ENCODE measurements at places on chromosomes 5 and 9.

DNA sequence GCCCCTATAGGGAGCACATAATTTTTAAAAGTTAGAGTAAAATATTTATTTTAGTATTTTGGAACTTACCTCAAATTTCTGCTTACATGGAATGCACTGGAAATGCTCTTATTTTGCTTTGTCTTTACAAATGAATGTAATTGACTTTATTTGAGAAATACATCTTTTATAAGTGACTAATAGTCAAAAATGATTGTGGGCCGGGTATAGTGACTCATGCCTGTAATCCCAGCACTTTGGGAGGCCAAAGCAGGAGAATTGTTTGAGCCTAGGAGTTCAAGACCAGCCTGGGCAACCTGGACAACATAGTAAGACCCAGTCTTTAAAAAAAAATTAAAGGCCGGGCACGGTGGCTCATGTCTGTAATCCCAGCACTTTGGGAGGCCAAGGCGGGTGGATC is 5.8 kb downstream of the HMGCR start:
- no peak for DNase-seq

DNA sequence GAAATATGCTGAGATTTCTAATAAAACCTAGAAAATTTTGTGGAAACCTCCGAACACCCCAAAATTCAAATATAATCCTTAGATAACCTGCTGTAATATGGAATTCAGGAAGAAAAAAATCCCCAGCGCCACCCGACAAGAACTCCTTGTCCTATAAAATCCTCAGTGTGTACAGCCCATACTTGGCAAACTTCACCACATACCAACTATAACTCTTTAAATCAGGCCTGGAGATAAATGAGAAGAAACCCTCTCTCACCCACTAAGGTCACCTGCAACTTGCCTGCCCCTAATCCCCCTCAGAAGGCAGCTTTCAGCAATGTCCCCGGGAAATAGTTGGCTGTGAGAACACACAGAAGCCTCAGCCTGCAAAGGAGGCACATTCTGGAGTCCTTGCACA is 90.5 kb downstream of the SH3TC2 start:
- no peak for DNase-seq

DNA sequence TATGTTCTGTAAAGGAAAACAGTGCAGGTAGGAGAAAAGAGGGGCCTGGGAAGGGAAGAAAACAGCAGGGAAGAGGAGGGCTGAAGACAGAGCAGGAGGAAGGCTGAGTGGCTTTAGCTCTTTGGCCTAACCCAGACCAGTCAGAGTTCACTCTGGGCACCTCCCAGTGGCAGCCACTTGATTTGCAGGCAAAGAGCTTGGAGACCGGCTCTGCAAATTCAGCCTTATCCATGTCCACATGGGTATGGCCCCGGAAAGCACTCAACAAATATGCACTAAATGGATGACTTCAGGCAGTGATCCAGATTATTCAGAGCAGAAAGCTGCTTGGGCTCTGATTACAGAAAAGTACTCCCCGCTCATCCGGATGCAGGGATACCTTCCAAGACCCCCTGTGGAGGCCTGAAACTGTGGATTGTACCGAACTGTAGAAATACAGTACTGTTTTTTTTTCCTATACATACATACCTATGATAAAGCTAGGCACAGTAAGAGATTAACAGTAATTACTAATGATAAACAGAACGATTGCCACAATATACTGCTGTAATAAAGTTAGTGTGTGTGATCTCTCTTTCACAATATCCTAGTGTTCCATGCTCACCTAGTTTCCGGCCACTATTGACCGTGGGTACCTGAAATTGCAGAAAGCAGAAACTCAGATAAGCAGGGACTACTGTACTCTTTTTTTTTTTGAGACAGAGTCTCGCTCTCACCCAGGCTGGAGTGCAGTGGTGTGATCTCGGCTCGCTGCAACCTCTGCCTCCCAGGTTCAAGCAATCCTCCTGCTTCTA is 4.6 kb upstream of the RNU6ATAC start:
- peak; percentile 54 for DNase-seq

DNA sequence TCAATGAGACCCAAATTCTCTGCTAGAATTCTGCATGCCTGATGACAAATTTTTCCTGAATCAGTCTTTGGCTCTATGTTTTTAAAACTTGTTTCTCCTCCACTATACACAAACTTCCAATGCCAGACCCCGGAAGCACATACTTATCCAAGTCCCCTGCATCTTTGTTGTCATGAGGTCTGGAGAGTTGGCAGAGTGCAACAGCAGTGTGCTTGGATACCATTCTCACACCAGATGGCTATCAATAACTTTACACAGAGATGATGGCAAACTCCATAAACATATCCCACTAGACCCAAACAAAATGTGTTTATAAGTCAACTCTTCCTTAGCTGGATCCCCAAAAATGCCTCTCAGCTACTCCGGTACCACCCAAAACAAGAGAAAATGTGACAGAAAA is 337.7 kb upstream of the TRPC7 start:
- no peak for DNase-seq

DNA sequence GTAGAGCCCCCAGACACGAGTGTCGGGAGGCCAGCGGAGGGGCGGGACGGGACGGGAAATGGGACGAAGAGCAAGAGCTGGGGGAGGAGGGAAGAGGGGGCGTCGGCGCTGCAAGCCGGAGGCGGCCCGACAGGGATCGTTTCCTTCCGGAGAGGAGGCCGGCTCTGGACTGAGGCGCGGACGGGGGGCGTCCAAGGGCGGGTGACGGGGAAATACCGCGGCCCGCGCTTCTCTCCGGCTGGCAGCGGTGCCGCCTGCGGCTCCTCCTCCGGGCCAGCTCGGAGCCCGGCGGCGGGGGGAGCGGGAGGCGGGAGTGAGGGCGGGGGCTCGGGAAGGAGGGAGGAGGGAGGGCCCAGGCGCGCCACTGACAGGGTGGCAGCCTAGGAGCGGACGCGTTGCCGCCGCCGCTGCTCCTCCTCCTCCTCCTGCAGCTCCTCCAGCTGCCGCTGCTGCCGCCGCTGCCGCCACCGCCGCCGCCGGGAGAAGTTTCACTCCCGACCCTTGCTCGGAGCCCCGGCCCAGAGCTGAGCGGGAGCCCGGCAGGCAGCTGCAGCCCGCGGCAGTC is at the start of gene CHSY3:
CHSY3 (plus strand) TSS at position 364 of the 565 bp plus-strand sequence.
- DNase-seq, result peak; percentile 40

DNA sequence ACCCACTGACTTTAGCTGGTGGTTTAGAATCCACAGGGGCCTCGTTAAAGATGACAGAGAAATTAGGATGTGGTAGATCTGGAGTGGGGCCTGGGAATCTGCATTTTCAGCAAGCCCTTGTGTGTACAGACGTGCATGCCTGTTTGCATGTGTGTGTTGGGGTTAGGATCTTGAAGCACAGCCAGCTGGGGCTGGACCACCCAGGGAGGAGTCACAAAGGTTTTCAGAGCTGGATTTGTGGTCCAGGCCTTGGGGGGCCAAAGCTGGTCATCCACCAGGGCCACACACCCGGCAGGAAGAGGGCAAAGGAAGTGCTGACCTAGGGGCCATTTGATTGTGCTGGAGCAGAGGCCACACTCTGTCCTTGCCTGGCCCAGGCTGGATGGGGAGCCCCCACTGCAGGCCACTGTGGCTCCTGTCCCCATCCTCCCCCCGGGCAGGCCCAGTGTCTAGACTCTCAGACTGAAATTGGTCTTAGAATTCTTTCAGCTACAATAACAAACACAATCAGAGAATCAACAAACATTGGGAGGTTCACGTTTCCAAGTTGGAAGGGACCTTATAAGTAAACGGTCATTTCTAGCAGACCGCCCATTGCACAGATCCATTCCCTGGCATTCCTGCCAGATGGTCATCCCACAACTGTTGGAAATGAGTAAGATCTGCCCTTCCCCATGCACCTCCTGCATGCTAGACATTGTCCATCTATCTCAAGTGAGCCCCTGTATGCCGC is 10.3 kb downstream of the CDX1 start:
- DNase-seq, result no peak

- DNase-seq, result no peak
These were observed 228.8 kb upstream of the ZNF462 start for GRCh38 chr9:106634183-106634582.

DNA sequence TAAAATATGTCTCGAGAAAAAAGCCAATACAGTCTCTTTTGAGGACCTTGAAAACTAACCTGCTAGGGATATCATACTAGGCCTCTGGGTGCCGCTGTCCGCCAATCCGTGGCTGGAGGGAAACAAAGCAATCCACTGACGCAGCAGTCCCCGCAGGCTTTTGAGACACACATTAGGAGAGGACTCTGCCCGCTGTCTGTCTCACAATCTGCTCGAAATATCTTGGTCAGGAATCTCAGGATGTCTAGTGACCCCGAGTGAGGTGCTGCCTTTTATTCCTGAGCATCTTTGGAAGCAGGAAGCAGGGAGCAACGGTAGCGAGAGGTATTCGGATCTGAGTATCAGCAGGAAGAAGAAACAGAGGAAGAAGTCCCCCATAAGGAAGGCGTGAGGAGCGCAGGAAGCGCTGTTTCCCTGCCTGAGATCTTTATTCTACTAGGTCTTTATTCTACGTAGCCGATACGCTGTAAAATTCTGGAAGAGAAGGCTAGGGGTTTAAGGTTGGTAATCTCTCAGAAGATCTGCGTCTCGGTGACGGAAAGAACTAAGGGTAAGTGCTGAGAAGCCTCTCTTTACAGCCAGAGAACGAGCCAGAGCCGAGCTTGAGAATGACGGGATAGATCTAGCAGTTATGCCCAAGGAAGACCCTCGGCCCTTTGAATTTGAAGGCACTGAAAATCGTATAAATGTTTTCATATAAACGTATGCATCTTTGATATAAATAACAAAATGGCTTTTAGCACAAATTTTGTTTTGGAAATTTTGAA is 4.0 kb upstream of the PCDHGA1 start:
- DNase-seq, result no peak

GRCh38 chr9:79817438-79818004 is 245.8 kb downstream of the TLE4 start:
- no peak for DNase-seq

All from A549 (cell line).